ENCODE measurements at places on chromosomes 3 and 15. TPM values are rescaled to one million over a fixed set of nuclear protein-coding genes. Genes with fewer than 3 reads are reported as not detected.

ZNF148 gene
- 12.4 TPM for total RNA-seq

MYZAP gene
- total RNA-seq = 1.3 TPM

SAMD7 gene
- total RNA-seq = not detected

MESP1 gene
- 1.7 TPM for total RNA-seq

SPATA12 gene
- total RNA-seq = 0.32 TPM

MOBP gene
- 0.03 TPM for total RNA-seq

CCDC39 gene
- not detected for total RNA-seq

NRG4 gene
- 0.68 TPM for total RNA-seq

SOX14 gene
- not detected for total RNA-seq

GPR149 gene
- total RNA-seq = not detected

SI gene
- not detected for total RNA-seq

SLC51A gene
- total RNA-seq = not detected
